ENCODE measurements at places on chromosomes 6 and 20. TPM values are rescaled to one million over a fixed set of nuclear protein-coding genes. Genes with fewer than 3 reads are reported as not detected.

- no peak for DNase-seq
These were observed 8.6 kb upstream of the CLIC5 start for GRCh38 chr6:46024124-46024769.

DNA sequence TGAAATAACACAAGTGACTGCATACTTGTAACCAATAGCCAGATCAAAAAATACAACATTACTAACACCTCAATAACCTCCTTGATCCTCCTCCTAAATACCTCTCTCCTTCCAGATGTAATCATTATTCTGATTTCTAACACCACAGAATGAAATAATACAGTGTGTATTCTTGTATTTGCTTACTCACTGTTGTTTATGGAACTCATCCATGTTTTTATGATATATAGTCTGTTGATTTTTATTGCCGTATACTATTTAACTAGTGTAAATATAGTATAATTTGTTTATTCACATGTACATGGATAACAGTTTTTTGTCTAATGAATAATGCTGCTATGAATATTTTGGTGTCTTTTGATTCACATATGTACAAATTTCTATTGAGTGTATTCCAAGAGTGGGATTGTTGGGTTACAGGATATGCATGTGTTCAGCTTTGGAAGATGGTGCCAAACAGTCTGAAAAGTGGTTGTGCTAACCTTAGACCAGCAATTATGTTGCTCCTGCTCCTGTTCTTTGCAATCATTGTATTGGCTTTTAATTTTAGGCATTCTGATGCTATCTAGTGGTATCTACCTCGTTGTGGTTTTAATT, 11.5 kb downstream of the TTK start:
- no peak for DNase-seq

- no peak for DNase-seq
These were observed 75.9 kb upstream of the EYA4 start for GRCh38 chr6:133165235-133165634.

- no peak for DNase-seq
These were observed 175.6 kb downstream of the FOXA2 start for GRCh38 chr20:22408521-22409402.

DNA sequence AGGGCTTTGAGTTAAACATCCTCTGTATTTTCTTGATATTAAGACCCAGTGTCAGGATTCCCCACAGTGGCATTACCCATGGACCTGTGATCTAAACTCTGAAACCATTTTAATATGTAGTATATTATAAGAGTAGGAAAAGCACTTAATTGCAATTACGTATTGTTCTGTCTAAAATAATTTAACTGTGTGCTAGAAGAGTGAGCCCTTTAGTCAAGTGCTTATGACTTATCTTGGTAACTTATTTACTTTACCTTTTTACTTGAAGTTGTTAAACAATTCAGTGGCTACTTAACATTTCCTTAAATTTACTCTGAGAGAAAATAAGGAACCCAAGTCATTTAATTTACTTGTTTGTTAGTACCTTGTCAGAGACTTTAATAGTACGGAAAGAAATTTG, 173.6 kb downstream of the CDKAL1 start:
- DNase-seq: no peak

DNA sequence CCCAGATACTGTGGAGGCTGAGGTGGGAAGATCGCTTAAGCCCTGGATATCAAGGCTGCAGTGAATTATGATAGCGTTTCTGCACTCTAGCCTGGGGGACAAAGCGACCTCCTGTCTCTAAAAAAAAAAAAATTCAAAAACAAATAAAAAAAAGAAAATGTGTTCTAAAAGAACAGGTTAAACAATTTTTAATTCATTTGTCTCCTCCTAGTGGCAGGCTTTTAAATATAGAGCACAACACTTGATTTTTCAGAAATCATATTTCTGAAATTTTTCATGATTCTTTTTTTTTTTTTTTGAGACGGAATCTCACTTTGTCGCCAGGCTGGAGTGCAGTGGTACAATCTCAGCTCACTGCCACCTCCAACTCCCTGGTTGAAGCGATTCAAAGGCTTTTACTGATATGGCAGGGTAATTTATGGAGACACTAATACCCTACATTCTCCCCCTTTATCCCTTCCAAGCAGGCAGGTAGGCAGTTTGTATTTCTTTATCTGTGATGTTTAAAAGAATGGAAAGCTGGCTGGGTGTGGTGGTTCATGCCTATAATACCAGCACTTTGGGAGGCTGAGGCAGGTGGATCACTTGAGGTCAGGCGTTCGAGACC, 8.7 kb upstream of the GTF3C6 start:
- no peak for DNase-seq

LCA5 gene
- total RNA-seq: 17.3 TPM

- DNase-seq: no peak
These were observed 18.6 kb downstream of the CMTR1 start for GRCh38 chr6:37451441-37452193.

GRCh38 chr20:49157146-49157545, 31.0 kb downstream of the STAU1 start:
- no peak for DNase-seq

- no peak for DNase-seq
These were observed 26.9 kb upstream of the PPP1R3G start for GRCh38 chr6:5058254-5058653.

BTNL2 gene
- total RNA-seq: not detected

GRCh38 chr20:62887152-62887859, 25.7 kb upstream of the TCFL5 start:
- DNase-seq: no peak

- no peak for DNase-seq
These were observed 179.8 kb upstream of the RIMS1 start for GRCh38 chr6:71706523-71706922.

- DNase-seq: no peak
These were observed 579.6 kb upstream of the MAP3K7 start for GRCh38 chr6:91166271-91167046.

ID4 gene
- 132 TPM for total RNA-seq

TREM1 gene
- not detected for total RNA-seq

GRIK2 gene
- 82.7 TPM for total RNA-seq

DNA sequence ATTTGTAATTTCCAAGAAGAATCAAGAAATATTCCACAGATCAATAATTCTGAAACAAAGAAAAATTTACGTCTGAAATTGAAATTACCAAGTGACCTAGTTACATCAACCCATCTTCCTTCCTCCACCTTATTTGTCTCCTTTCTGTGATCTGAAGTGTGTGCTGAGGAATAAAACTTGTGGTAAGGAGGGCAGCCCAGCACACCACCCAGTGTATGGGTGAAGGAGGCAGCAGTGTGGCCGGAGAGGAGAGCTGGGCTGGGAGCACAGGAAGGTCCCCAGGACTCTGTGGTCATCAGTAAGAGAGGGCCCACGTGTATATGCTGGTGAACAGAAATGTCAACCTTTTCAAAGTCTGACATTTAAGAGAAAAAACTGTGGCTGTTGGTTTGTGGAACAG, 11.3 kb upstream of the CCR6 start:
- no peak for DNase-seq

Measured in occipital lobe (tissue), 3 donors.